ENCODE measurements at places on chromosomes 1 and 21.

DNA sequence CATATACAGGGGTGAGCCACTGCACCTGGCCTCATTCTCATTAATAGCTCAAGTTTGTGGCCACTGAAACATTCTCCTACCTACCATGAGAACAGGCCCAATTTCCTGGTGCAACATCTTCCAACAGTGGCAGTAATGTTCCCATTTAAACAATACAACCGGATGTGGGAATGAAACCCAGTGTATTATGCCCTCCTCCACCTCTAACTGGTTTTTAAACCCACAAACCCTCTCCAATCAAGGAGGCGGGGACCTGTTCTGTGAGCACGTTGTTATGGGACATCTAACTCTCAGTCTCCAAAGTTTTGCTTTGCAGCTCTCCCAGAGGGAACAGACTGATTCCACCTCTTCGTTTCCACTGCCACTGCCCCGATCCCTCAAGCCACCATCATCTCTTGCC, 2.6 kb downstream of the CTNNBIP1 start:
- no peak for DNase-seq

DNA sequence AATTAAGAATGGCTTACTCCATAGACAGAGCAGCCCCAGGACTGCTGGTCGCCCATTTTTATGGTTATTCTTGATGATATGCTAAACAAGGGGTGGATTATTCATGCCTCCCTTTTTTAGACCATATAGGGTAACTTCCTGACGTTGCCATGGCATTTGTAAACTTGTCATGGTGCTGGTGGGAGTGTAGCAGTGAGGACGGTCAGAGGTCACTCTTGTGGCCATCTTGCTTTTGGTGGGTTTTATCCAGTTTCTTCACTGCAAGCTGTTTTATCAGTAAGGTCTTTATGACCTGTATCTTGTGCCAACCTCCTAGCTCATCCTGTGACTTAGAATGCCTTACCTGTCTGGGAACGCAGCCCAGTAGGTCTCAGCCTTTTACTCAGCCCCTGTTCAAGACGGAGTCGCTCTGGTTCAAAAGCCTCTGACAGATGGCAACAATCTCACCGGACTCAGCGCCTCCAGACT, 5.2 kb upstream of the AGPAT3 start:
- DNase-seq = no peak

- no peak for DNase-seq
These were observed 115.9 kb upstream of the NEK7 start for GRCh38 chr1:198040880-198041279.

- DNase-seq = no peak
These were observed 4.6 kb downstream of the KLHDC8A start for GRCh38 chr1:205351984-205352713.

DNA sequence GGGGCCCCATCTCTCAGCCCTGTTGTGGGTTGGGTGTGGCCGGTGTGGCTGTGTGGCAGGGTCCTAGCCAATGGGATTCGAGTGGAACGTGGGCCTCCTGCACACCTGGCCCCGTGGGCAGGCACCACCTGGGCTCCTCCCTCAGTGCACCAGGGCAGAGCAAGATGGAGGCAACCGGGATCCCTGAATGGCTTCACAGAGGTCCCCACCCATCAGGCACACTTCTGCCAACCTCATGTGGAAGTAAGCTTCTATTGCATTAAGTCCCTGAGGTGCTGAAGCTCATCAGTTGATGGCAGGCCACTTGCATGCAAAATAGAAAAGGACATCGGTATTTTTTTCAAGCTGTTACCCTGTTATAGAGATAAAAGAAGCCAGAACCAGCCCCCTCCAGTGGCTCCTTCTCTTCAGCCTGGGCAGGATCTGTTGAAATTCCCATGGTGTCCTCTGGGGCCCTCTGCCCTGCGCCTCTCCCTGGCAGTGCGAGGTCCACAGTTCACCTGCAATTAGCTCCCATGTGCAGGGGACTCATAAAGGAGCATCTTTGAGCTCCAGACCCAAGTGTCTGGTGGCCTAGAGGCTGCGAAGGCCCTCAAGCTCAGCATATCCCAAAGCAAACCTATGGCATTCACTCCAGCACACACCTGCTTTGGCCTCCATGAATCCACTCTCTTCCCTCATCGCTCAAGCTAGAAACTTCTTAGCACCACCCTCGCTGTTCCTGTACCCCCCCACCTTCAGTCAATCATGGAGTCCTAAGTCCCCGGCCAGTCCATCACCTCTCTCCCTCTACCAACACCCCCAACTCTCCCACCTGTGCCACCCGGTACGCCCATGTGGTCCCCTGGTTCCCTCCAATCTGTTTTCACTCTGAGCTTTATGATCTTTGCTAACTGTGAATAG, 2.1 kb upstream of the SLC45A1 start:
- DNase-seq = no peak

- no peak for DNase-seq
These were observed 5.8 kb downstream of the ELF3 start for GRCh38 chr1:202016022-202016810.

DNA sequence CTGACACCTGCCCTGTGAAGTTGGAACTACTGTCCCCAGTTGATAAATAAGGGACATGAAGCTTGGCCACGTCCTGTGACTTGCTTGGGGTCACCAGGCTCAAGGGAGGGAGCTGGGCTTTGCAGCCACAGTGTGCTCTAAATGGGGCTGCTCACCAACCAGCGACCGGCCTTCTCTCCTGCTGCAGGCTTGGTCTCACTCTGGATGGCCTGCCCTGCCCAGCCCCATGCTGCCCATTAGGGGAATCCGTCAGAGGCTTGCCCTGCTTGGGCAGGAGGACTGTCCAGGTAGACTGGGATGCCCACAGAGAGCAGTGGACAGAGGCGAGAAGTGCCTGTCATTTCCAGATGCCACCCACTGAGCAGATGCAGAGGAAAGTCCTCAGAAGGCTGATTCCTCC, 1.2 kb upstream of the CENPS start:
- no peak for DNase-seq

DNA sequence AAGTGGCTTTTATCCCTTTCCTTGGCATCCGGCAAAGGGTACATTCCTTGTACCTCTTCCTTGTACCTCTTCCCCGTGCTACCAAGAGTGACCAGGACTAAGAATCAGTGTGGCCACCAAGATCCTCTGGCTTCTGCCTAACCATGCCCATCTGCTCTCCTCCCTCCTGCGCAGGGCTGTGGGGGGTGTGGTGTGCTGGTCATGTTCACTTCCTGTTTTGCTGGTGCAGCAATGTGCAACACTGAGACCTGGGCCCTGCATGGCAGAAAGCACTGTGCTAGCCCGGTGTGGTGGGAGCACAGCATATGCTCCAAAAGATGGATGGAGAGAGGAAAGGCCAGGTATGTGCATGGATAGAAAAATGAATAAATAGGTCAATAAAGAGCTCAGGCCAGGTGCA, 33.3 kb upstream of the TENT5C start:
- no peak for DNase-seq

- peak; percentile 29 for DNase-seq
These were observed 155.4 kb downstream of the CLEC20A start for GRCh38 chr1:178341261-178341956.

Measured in brain pericyte (primary cell).